IPS DF 6.9 (cell line): ENCODE measurements at places on chromosomes 11 and 22.

DNA sequence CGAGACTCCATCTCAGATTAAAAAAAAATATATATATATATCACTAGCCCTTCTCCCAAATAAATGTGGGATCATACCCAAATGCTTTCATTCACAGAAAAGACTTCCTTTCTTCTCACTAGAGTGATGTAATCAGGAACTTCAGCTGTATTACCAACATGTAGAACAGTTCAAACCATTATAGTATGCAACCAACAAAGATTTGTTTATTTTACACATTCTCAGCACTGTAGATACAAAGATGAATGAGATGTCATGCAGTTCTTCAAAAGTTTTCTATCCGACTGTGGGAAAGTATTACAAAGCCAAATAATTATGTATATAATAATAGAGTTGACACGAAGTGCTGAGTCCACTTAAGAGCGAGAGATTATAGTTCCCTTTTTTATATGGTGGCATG lies 22.2 kb upstream of the ZNF143 start:
- DNase-seq: no peak

GRCh38 chr22:43957871-43958270 lies 2.6 kb downstream of the SAMM50 start:
- DNase-seq: no peak

- DNase-seq: no peak
Observed at GRCh38 chr11:1419811-1420210, 30.1 kb downstream of the BRSK2 start.

DNA sequence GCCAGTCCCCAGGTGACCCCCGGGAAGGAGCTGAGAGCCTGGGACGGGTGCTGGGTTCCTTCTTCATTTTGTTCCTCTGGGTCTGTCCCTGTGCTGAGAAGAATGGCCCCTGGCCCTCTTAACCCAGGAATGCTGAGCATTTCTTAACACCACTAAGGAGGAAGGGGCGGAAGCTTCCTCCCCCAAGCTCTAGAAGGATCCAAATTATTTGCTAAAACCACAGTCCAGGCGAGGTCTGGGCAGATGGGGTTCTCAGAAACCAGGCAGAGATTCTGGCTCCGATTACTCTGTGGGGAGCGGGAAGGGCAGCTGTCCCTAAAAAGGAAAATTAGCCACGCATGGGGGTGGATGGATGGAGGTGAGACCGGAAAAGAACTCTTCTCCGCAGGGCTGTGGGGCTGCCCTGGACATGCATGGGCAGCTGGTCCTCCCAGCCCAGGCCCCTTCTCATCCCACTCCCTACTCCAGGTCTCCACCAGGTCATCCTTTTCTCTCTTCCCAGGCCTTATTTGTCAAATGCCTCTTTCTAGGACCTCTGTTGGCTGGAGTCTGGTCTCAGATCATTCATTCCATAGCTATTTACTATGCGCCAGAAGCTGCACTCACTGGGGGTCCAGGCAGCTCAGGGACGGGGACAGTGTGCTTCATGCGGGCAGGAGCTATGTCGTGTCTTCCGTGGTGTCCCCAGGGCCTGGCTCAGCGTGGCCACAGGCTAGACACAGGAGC lies 45.0 kb upstream of the MYH9 start:
- no peak for DNase-seq

DNA sequence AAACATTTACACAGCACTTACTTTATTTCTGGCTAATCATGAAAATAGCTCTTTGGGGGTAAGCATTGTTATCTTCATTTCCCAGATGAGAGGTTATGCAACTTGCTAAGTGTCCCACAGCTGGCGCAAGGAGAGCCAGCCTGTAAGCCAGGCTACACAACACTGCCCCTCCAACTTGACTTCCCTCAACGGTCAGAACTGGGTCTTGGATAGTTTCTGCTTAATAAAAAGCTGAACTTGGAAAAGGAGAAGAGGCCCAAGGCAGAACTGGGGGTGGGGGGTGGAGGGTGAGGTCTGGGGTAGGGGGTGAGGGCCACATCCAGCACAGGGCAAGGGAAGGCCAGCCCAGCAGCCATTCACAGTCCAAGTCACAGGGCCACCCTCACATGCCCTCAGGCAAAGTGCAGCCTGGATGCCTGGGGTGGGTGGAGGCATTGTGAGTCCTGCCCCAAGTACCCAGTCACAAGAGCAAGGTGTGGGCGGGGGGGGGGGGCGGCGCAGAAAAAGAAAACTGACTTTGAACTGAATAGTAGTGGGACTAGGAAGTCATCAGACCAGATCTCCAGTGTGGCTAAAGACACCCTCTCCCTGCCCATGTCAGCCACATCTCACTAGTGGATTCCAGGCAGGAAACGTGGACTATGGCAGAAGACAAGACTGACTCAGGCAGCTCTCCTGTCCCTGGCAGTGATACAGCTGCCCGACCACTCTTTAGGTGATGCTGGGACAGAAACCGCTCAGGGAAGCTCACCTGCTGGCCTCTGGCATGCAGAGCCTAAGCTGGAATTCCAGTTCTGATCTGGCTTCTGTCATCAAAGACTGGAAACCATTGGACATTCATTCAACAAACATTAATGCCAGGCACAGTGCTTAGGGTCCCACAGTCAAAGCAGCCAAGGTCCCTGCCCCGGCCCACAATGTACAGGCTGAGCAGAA lies 52.4 kb downstream of the PACSIN2 start:
- no peak for DNase-seq

DNA sequence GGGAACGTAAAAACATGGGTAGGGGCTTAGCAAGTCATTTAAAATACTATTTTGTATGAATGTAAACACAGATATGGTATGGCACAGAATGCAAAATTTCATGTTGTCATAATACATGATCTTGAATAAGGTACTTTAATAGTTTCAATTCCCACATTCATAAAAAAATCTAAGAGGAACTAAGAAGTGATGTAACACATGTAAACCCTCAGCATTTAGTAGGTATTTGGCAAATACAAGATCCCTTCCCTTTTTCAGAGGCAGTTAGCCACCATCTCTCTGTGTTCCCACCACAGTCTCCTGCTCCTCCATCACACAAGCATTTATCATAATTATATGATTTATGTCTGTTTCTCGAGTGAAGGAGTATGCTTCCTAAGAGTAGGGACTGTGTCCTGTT lies 251.8 kb downstream of the TENM4 start:
- DNase-seq: no peak

- no peak for DNase-seq
Observed at GRCh38 chr11:118415062-118415738, 13.8 kb downstream of the ATP5MG start.

DNA sequence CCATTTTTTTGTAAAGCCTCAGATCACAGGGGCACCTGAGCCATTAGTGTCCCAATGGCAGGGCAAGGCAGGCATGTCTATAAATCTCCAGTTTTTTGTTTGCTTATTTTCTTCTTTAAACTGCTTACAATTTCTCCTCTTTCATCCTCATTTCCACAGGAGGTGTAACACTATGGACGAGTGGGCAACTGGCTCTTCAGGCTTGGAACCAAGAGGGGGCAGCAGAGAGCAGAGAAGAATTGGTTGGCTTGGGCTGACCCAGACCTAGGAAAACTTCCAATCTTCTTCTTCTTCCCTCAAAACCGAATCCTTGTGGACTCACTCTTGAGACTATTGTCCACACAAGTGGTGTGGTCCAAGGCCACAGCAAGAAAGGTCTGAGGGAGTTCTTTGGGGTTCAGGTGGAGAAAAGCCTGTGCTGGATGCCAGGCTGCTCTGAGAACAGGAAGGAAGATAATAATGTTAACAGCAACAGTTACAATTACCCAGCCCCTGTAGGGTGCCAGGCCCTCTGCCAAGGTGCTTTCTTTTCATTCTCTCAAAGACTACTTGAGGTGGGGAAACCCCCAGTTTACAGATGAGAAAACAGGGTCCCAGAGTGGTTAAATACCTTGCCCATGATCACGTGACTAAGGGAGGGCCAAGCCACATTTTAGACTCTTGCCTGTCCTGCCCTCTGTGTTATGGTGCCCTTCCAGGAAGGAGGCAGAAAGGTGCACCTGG lies 70.7 kb upstream of the E2F8 start:
- peak; percentile 37 for DNase-seq

DNA sequence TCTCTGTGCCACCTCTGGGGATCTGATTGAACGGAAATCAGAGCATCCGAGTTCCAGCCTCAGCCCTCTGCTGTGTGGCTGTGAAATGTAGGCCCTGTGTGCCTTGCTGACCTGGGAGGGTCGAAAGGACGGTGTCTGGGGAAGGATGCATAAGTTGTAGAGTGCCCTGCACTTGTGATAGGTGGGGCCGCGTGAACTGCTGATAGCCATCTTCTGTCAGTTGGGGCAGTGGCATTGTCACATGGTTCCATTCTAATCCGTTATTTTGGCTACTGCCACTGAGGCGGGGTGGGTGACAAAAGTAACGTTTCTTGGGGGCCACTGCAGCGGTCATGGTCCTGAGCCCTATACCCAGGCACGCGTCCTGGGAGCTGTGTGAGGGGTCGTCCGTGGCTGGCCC lies 63.4 kb downstream of the LRP5 start:
- no peak for DNase-seq

- DNase-seq: no peak
Observed at GRCh38 chr22:48464246-48464645, 1363.4 kb downstream of the BRD1 start.

GRCh38 chr22:23557467-23557866 lies 22.6 kb downstream of the IGLL1 start:
- no peak for DNase-seq

DNA sequence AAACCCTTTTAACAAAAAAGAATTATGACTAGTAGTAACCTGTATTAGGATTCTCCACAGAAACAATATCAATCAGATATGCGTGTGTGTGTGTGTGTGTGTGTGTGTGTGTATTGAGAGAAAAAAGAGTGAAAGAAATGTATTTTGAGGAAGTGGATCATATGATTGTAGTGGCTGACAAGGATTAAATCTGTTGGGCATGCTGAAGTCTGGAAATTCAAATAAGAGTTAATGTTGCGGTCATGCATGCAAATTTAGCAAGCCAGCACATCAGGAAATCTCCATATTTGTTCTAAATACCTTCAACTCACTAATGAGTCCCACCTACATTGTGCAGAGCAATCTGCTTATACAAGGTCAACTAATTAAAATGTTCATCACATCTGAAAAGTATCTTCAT lies 46.8 kb upstream of the IGLL5 start:
- no peak for DNase-seq

DNA sequence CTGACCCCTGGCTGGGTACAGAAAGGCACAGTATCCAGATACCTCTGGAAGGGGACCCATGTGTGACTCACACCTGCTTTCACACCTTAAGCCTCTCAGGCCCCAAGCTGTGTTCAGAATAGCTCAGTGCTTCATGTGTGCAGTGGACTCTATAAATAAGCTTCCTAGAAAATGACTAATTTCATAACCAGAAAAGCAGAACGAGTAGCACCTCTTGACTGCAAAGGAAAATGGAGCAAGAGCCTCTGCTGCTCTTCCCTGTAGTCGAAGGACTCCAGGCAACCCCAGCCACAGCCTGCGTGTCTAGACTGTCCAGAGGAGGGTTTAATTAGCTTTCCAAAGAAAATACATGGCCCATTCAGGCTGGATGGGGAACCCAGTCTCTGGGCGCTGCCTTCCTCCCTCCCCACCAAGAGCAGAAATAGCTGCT lies 23.1 kb downstream of the PTPN5 start:
- DNase-seq: no peak

GRCh38 chr11:45031912-45032519 lies 81.3 kb upstream of the TP53I11 start:
- DNase-seq: no peak

DNA sequence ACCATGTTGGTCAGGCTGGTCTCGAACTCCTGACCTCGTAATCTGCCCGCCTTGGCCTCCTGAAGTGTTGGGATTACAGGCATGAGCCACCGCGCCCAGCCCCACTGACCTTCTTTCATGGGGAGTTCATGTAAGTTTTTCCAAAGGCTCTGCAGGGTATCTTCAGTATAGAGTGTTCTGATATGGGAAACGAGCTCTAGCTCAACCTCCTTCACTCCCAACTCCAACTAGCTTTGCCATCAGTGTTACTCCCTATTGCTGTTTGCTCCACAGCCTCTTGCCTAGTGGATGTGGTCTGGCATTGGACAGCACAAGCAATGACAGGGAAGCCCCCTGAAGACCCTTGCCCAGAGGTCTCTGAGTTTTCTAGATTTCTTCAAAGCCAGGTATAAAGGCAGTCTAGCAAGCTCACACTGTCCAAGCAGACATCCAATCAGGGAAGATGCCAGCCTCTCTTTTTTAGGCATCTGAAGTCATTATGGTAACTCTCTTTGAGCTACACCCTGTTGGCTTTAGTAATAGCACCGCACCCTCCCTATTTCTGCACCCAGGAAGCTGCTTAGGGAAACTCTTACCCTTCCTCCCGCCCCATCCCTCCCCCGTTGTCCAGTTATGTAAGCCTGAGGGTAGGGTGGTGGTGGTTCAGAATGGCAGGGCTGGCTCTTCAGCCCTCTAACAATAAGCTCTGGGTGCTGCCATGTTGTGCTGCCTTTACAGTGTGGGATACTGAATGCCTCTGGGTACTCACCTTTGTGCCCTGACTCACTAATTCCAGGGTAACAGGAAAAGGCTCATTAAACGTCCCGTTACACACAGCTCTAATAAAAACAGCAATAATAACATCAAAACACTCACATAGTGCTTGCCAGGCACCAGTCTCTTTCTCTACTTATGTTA lies 41.4 kb upstream of the CLDN5 start:
- no peak for DNase-seq

DNA sequence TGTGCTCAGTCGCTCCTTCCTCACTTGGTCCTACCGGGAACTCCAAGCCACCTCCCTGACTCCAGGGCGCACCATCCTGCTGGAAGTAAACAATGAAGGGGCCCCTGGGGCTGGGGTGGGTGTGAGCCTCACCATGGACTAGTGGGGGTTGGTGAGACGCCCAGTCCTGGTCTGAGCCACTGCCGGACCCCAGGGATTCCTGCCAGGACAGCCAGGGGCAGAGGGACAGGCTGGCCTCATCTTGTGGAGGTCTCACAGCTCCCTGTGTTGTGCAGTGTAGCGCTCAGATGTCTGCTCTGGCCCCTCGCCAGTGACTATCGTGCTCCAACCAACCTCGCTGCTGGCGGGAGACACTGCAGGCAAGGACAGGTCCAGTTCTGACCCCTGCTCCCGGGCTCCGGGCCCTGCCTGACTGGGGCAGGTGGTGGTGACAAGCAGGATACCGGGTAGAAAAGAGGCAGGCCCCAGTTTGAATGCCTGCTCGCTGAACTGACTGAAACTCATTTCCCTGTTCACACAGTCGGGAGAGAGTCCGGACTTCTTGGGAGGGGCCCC lies 1021.4 kb downstream of the BRD1 start:
- no peak for DNase-seq
